Kidney glomerular epithelial cell (primary cell): ENCODE measurements at places on chromosomes 11 and 22.
A peak's percentile ranks its signal among the peaks of the same experiment; 100 is the strongest.

GRCh38 chr11:132742929-132743328 is 789.4 kb downstream of the OPCML start:
- DNase-seq, result no peak

GRCh38 chr11:17157761-17158160 is 50.0 kb downstream of the PIK3C2A start:
- no peak for DNase-seq

DNA sequence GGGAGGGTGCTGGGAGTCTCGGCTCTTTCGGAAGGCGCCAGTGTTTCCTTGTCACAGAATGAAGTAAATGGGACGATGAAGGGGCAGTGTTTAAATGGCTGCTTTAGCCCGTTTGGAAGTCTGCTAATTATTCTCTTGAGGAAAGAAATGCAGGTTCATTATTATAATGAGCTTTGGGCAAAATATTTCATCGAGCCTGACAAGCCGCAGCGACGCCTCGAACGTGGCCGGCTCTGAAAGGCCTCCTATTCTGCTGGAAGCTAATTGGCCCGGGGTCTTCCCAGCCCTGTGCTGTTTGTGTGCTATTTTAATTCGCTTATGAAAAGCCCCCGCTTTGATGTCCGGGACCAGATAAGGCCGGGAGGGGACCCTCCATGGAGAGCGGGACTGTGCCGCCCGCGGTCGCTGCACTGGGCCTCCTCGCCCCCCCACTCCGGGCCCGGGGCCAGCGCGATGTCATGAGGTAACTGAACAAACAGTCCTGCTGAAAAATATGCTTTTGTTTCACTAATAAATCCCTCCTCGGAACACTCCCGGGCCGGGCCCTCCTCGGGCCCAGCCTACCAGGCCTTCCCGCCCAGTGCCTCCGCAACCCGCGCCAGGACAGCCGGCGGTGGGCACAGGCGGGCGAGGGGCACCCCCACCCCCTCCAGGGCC is 78.4 kb downstream of the CDKN1C start:
- no peak for DNase-seq

DNA sequence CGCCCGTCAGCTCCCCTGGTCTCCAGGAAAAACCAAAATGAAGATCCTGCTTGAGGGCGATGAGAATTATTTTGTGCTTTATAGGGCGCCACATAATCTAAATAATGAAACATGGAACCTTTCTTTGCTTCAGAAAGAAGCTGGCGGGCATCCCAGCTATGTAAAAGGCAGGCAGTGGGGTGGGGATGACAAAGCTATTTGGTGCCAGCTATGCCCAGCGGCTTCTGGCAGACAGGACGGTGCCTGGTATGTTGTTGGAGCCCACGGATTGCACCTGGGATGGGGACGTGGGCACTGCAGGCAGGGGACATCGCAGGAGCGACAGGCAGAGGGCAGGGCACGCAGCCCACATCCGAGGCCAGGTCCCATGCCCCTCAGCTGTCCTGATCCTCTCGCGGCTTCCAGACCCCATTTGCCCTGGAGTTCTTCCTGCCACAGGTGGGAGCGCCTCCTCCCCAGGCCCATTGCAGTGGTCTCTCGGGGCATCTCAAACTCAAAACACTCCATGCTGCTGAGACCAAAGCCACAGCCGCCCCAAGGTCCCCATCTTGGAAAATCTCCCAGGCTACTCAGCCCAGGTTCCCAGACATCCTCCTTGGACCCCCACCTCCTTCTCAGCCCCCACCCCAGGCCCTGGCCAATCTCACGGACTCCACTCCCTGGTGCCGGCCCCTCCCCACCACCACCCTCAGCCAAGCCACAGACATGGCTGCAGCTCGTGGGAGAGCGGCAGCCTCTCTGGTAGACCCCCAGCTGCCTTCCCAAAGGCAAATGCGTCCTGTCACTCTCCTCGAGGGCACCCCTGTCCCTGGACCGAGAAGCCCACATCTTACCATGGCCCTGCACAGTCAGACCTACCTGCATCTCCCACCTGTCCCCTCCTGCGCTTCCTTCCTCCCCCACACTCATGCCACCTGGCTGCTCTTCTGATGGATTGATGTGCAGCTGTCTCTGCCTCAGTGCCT is 45.7 kb downstream of the SHISAL1 start:
- no peak for DNase-seq

- no peak for DNase-seq
Measured at GRCh38 chr11:85643191-85643614, 4.6 kb upstream of the TMEM126A start.

GRCh38 chr11:120186456-120186773 is 24.4 kb upstream of the OAF start:
- DNase-seq, result no peak

DNA sequence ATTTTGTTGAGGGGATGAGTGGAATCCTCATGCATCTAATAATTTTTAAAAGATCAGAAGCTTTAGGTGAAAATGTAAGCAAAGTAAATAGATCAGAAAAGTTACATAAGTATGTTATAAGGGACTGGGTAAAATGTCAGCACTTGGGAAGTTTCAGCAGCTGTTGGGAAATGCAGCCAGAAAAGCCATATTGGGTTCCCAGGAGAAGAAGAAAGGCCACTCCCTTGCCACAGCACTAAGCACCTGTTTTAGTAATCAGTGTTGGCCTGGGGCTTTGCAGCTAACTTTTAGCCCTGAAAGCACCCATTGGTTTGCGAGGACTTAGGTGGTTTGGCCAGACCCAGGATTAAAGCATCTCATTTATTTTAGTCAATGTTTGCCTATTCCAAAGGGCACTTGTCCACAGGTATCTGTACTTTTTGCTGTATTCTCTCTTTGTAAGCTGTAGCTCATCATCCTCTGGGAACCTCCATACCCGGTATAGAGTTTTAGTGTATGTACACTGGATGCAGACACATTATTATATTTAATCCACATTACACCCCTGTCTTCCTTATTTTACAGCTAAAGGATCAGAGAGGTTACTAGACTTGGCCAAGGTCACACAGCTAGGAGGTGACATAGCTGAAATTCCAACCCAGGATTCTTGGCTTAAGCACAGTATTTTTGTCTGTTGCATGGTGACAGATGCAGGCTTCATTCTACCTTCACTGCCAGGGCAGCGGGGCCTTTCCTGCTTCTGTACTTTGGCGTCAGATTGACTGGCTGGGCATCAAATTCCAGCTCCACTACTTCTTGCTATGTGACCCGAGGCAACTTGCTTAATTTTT is 127.7 kb upstream of the SESN3 start:
- no peak for DNase-seq

DNA sequence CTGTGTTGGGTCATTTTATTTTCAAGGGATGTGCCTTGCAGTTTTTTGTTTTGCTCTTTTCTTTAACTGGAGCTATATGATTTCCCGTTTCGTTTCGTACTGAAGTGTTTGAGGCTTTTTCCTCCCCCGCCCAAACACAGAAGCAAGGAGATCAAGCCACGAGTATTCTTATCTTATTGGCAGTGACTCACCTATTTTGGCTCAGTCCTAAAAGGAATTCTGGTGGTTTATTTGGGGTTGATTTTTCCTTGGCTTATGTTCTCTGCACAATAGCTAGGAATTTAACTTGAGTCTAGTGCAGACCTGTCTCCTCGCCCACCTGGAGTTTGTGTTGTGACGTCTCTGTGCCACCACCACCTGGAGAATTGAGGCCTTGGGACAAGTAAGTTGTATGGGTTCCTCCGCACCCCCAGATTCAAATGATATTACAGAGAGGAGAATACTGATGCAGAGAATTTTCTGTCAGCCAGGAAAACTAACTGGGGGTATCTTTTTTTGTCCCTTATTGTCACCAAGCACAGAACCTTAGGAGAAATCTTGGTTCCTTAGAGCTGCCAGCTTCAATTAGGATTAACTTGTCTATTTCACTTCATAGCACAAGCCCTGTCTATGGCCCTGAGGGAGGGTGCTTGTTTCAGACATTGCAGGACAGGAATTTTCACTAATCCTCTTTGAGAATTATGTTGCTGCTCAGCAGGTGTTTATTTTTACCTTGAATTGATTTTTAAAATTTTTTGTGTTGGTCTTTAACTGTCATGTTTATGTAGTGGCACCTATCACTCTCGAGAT is 90.4 kb upstream of the BIRC3 start:
- no peak for DNase-seq

DNA sequence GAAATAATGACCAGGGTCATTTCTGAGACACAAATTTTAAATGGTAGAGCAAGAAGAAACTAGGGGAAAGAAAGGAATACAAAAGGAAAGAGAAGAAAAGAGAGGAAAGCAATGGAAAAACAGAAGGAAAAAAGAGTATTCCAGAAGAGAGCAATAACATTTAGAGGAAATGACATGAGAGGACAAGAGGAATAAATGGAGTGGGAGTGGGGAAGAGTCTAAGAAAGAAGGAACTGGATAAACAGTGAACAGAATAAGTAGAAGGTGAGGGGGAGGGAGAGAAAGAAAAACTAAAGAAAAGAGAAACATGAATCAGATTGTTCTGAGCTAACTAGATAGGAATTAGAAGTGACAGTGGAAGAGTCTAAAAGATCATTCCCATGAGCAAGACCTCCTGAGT is 28.4 kb downstream of the PRDM10 start:
- peak; percentile 47 for DNase-seq

- DNase-seq, result no peak
Measured at GRCh38 chr11:130066338-130066737, 3.4 kb upstream of the APLP2 start.

- DNase-seq, result no peak
Measured at GRCh38 chr22:43561415-43562178, 149.8 kb downstream of the MPPED1 start.

GRCh38 chr22:24687322-24687721 is 84.3 kb downstream of the GGT1 start:
- DNase-seq, result no peak

- no peak for DNase-seq
Measured at GRCh38 chr22:20773793-20774212, at the start of gene SERPIND1. SERPIND1 (plus strand) TSS chr22:20774113; CDS start chr22:20779313, 5,200 bp downstream.

GRCh38 chr22:36355362-36355761 is 32.4 kb downstream of the MYH9 start:
- no peak for DNase-seq

- DNase-seq, result no peak
Measured at GRCh38 chr22:44642096-44642644, 59.8 kb upstream of the PRR5 start.

- peak; percentile 19 for DNase-seq
Measured at GRCh38 chr11:22337596-22338485, at the start of gene SLC17A6. SLC17A6 (plus strand) TSS chr11:22338381; CDS start chr11:22338534, 153 bp downstream.

DNA sequence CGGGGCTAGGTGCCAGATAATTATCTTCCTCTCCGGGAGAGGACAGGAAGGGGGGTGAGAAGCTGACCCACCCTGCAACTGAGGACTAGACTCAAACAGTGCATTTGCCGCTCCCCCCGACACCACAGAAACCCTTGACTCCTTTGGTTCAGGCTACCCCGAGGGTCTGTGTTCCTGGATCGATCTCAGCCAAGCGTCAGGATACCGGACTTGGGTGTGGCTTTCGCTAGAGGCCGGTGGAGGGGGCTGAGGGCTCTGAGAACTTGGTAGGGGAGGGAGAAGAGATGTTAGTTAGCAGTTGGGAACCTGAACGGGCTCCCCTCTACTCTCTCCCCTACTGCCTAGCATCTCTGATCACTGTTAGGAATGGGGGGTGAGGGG is 840 bp downstream of the SEZ6L start:
- no peak for DNase-seq

- no peak for DNase-seq
Measured at GRCh38 chr11:10824888-10825287, 16.2 kb upstream of the EIF4G2 start.

- no peak for DNase-seq
Measured at GRCh38 chr11:132977241-132977640, 555.1 kb downstream of the OPCML start.

- no peak for DNase-seq
Measured at GRCh38 chr11:35090125-35090524, 48.8 kb upstream of the CD44 start.

DNA sequence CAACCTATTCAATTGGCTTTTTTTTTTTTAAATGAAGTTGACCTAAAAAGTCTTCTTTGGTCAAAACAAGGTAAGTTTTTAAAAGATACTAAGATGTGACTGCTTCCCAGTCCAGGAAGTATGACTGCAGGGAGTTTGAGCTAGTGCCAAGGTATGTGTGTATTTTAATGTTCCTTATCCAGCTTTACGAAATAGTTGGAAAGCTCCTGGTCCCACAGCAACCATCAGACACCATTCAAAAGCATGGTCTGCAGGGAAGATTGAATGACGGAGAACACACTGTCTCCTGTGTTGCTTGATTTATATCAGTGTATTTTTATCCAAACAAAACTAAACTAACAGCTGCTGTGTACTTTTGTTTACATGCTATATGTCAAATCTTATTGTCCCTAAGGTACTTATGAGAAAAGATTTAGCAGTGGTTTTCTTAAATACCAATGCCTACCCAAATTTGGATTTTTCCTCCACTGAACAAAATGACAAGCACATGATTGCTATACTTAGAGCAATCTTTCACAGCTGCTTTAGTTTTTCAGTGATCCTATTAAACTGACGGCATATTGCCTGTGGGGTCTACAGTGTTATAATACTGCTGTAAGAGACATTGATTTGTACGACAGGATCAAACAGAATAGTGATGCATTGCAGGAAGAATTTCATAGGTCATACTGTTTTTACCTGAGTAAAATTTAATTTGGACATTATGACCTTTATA is 122.9 kb downstream of the DCDC1 start:
- DNase-seq, result no peak

DNA sequence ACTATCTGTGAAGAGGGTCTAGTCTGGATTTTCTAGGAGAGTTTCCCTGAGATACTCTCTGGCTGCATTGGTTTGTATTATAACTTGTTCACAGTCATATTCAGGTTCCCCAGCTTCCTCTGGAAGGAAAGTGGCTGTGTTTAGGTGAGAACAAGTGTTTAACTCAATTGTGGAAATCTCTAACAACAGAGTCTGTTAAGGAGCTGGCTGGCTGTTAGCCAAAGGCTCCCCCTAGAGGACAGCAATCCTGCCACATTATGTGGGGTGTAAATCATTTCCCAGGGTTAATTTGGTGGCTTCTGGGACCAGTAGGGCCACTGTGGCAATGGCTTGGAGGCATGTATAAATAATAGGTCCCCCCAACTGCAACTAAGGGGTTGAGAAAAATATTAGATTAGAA is 18.4 kb downstream of the MS4A6E start:
- peak; percentile 8 for DNase-seq

- DNase-seq, result no peak
Measured at GRCh38 chr11:32115446-32115845, 24.6 kb downstream of the RCN1 start.

GRCh38 chr11:103779054-103779453 is 257.4 kb upstream of the DDI1 start:
- DNase-seq, result no peak

DNA sequence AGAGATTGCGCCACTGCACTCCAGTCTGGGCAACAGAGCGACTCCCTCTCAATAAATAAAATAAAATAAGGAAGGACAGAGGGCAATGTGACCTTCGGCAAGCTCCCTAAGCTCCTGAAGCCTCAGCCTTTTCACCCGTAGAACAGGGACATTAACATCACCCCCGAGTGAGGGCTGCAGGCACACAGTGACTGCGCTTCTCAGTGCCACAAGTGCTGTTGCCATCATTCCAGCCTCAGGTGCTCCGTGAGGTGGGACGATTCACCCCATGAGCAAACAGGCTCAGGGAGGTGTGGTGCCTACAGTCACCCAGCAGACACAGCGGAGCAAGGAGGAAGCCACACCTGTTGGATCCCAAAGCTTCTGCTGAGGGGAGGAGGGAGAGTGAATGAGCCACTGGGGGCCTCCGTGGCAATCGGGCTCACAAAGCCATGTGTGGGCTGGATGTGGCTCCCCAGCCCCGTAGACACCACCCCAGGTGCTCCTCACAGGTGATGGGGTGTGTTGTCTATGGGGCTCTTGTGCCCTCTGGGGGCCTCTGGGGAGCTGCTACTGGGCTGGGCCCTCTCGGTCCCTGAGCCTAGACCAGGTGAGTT is 9.1 kb upstream of the TCF20 start:
- DNase-seq, result no peak
